ENCODE measurements at places on chromosomes 2 and 18.

- no peak for DNase-seq
Observed at GRCh38 chr2:41724465-41724864, 323.4 kb upstream of the PKDCC start.

DNA sequence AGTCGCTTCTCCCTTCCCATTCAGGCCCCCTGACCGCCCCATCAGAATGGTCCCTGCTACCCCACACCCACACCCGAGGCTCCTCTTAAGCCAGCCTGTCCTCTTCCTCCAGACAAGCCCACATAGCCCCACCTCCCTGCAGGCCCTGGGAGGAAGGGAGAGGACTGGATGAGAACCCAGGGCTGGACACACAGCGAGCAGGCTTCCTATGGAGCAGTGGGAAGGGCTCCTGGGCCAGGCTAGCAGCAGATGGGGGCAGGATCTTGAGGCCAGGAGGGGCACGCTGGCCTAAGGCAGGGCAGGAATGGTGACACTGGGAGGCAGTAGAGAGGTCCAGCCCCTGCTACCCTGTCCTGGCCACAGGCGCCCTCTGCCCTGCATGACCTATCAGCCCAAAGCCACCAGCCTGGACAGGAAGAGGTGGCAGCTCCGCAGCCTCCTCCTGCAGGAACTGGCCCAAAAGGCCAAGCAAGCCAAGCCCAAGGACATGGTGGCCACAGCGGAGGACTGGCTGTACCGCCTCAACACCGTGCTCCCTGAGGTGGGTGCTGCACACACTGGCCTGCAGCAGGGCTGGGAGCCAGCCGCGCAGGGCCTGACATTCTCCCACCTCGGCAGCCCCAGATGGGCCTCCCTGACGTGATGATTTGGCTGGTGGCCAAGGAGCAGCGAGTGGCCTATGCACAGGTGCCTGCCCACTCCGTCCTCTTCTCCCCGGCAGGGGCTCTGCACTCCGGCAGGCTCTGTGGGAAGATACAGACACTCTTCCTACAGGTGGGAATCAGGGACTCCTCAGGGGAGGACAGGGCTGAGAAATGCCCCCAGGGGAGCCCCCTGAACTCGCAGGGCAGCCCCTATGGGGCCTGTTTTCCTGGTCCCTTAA, 43.3 kb downstream of the FER1L5 start:
- no peak for DNase-seq

- no peak for DNase-seq
Observed at GRCh38 chr18:75127143-75128021, 81.6 kb downstream of the PTGR3 start.

- DNase-seq, result no peak
Observed at GRCh38 chr2:138956116-138956515, 175.9 kb upstream of the NXPH2 start.

GRCh38 chr2:157349949-157350515, 24.4 kb upstream of the ERMN start:
- no peak for DNase-seq

- DNase-seq, result no peak
Observed at GRCh38 chr2:199366406-199366805, 91.3 kb downstream of the SATB2 start.

GRCh38 chr2:20573620-20574422, 77.1 kb downstream of the HS1BP3 start:
- peak; percentile 12 for DNase-seq

DNA sequence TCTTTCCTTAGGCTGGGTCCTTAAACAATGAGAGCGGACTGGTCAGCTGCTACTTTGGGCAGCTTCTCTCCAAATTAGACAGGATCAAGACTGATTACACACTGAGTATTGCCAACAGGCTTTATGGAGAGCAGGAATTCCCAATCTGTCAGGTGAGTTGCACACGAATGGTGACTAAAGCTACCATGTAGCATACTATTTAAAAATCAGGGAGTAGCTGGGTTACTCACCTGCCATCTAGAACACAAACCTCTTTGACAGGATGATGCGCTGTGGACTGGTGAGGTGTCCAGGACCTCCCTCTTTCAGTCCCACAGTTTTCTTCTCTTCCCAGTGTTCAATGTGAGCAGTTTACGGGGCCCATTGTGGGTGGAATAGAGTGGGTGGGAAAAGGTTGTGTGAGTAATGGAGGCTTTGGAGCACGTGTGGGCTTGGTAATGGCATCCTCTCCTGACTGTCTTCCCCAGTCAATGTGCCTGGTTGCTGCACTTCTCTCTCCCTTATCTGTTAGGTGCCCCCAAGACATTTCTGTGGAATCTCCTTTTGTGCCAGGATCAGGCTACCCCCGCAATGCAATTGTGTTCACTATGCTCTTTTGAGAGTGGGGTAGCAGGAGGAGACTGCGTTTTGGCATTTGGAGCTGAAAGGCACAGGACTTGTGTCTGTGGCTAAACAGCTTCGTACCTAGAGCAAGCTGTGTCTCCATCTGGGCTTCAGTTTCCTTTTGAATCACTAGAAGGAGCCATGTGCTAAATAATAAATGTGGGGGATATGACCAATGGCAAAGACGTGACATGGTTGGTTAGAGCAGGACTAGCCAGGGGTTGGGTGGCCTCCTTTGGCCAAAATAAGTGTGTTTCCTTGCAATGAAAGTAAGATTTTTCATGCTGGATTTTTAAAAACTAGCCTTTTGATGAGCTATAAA, 17.7 kb downstream of the SERPINB12 start:
- DNase-seq, result no peak

- DNase-seq, result peak; percentile 57
Observed at GRCh38 chr2:73985308-73986084, 786 bp downstream of the TET3 start.
